Activated naive CD8-positive, alpha-beta T cell treated with anti-CD3 and anti-CD28 coated beads for 36 hours (primary cell): ENCODE measurements at places on chromosomes 12 and 14.
A peak's percentile ranks its signal among the peaks of the same experiment; 100 is the strongest.

- H3K27me3 ChIP-seq, result no peaks in the 10 kb centered on the region
- H3K27ac ChIP-seq, result no peak overlapping the region
- H3K4me3 ChIP-seq, result no peak overlapping the region
Measured at GRCh38 chr12:126431767-126432166, 1366.5 kb downstream of the AACS start.

- no peak overlapping the region for H3K27ac ChIP-seq
- no peaks in the 10 kb centered on the region for H3K27me3 ChIP-seq
- peaks cover 42% of the 10 kb centered on the region for H3K4me1 ChIP-seq
- no peak for DNase-seq
- no peak overlapping the region for H3K4me3 ChIP-seq
Measured at GRCh38 chr12:45743247-45743646, 13.7 kb downstream of the ARID2 start.

DNA sequence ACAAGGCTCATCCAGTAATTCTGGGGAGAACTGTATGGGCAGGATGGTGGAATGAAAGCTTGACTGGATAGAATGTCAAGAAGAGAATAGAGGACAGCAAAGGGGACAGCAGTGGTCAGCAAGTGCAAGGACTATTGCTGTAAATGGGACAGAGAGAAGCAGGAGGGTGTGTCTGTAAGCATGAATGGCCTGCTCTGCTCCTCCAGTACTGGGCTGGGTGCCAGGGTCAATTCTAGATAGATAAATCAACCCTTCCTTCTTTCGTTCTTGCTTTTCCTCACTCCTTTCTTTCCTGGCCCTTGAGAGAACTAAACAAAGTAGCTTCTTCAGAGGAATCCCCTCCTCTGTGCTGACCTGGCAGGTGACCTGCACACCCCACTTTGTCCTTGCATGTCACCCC, 1019.2 kb downstream of the BCL11B start:
- H3K4me3 ChIP-seq, result no peak overlapping the region
- H3K36me3 ChIP-seq, result no peaks in the 10 kb centered on the region
- DNase-seq, result no peak
- H3K27me3 ChIP-seq, result no peaks in the 10 kb centered on the region
- H3K4me1 ChIP-seq, result peaks cover 5% of the 10 kb centered on the region
- no peak overlapping the region for H3K27ac ChIP-seq

DNA sequence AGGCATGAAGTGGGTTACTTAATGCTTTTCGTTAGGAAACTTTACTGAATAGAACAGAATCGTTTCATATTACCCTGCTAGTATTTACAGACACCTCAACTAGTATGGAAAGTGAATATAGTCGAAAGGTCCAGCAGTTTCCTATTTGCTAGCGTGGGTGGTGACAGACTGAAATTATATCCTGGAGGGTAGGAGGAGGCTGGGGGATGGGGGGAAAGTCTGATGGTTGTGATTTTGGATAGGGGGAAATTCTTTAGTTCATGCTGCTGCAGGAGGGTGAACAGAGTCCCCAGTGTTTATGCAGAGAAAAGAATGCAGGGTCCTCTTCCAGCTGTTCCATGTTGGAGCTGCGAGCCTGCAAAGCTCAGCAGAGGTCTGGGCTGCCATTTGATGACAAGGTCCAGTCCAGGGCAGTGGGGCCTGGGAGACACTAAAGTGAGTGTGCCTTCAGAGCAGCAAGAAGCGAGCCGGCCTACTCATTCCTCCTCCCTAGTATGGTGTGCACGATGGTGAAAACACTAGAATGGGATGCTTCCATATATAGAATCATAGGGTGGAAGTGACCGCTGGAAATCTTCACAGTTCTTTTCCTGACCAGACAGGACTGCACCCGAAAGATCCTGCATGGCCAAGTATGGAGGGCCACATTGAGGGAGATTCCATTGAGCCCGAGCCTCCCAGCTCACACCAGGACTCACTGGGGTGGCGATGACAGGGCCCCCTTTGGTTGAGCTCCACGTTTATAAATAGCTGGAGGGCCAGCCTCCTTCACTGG, 2.1 kb downstream of the SAMD4A start:
- no peak overlapping the region for H3K27ac ChIP-seq
- no peak for DNase-seq
- H3K27me3 ChIP-seq, result peaks cover 21% of the 10 kb centered on the region
- peak overlapping the region; percentile 39 for H3K4me3 ChIP-seq

DNA sequence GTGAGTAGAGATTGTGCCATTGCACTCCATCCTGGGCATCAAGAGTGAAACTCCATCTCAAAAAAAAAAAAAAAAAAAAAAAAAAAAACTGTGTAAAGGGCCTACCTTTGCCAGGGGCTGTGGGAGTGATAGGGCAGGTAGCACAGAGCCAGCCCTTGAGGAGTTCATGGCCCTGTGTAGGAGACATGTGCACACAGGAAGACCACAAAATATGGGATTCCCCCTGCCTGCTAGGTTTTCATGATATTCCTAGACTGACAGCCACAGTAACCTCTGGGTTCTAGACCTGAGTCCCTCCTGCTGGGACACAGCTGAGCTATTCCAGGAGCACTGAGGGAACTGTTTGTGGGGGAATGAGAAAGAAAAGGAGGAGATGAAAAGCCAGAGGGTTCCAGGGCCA, 8.3 kb upstream of the SPTSSA start:
- H3K4me3 ChIP-seq, result no peak overlapping the region
- no peak overlapping the region for H3K27ac ChIP-seq
- no peaks in the 10 kb centered on the region for H3K4me1 ChIP-seq
- H3K36me3 ChIP-seq, result no peaks in the 10 kb centered on the region
- no peak for DNase-seq

- no peak overlapping the region for H3K27ac ChIP-seq
- no peaks in the 10 kb centered on the region for H3K27me3 ChIP-seq
- no peak overlapping the region for H3K4me3 ChIP-seq
- DNase-seq, result no peak
Measured at GRCh38 chr14:90536511-90537191, 139.8 kb downstream of the CALM1 start.

- no peak overlapping the region for H3K27ac ChIP-seq
- no peaks in the 10 kb centered on the region for H3K27me3 ChIP-seq
- no peak for DNase-seq
- H3K4me1 ChIP-seq, result no peaks in the 10 kb centered on the region
- H3K36me3 ChIP-seq, result peaks cover 5% of the 10 kb centered on the region
Measured at GRCh38 chr12:132114667-132115066, 29.5 kb downstream of the DDX51 start.

DNA sequence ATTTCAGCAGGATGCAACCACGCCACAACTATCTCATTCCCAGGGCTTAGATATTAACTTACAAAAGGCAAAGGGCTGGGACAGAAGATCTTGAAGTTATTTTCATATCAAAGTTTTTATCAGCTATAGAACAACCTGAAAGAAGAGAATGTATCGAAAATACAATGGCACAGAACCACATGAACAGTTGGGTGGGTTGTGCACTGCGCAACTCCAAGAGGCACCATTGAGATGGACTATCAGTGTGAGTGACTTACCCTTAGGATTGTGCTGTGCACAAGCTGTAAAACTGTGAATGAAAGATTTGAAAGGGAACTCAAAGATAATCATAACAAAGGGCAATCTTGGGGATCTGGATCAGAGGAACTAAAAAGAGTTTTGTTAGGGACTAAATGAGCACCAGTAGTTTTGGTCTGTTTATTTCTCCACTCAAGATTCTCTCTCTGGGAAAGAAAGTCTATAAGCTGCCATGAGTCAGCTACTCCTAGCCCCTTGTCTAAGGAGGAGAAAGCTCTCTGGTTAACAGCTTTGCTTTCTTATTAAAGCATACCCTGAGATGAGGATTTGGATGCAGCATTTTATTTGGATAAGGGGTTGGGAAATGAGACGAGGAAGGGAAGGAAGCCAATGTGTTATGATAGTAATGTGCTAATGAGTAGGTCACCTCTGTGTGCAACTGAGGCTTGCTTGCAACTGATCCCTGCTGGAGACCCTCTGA, 62.2 kb downstream of the TBX5 start:
- H3K4me3 ChIP-seq, result no peak overlapping the region
- no peaks in the 10 kb centered on the region for H3K36me3 ChIP-seq
- H3K27ac ChIP-seq, result no peak overlapping the region
- peaks cover 19% of the 10 kb centered on the region for H3K27me3 ChIP-seq

DNA sequence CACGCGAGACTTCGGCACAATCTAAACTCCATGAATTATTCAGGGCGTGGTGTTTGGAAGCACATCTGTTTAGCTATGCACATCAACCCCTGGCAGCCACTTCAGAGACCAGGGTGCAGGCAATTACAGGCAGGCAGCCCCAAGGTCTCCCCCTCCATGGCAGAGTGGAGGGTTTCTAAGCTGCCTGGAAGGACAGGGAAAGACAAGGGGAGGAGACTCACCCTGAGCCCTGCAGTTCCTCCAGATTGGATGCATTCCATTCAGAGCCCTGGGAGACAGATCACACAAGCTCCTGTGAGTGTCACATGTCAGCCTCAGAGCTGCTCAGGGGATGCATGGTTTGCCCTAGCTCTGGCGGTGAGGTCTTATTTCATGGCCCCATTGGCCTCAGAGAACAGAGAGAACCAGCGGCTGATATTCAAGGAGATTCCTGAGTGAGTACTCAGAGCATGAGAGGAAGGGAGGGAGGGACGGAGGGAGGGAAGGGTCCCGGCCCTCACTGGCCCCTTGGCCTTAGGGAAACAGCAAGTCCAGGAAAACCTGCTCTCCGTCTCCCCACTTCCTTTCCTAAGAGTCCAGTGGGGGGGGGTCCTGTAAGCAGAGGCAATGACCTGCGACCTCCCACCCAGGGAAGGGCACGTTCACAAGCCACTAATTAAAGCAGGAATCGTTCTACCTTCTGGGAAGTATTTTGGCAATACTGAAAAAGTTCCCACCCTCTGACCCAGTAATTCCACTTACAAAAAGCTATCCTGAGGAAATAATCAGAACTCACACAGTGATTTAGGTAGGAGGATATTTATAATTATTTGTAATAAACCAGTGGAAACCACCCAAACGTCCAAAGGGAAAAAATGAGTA, 55.1 kb downstream of the SSH1 start:
- H3K4me1 ChIP-seq, result peaks cover 7% of the 10 kb centered on the region
- peaks cover 16% of the 10 kb centered on the region for H3K36me3 ChIP-seq
- H3K27ac ChIP-seq, result no peak overlapping the region
- H3K4me3 ChIP-seq, result no peak overlapping the region
- DNase-seq, result no peak

DNA sequence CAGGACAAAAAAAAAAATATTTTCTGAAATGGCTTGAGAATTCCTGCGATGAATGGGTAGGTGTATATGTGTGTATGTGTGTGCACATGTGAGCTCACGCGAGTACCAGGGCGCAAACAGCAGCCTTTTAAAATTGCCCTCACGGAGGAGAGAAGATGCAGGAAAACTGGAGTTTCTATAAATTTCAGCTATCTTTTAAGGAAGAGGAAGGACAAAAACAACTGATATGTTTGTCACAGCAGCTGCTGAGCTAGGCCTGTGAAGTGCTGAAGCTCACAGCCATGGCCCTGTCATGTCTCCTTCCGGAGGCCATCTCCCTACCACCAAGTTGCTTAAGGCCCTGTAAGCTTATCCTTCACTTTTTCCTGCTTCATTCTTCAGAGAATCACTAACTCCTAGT, 40.8 kb downstream of the DUSP16 start:
- H3K4me1 ChIP-seq, result peaks cover 19% of the 10 kb centered on the region
- no peak overlapping the region for H3K4me3 ChIP-seq
- DNase-seq, result no peak
- H3K36me3 ChIP-seq, result peaks cover 12% of the 10 kb centered on the region
- no peaks in the 10 kb centered on the region for H3K27me3 ChIP-seq

GRCh38 chr12:45418520-45418919, 202.6 kb downstream of the ANO6 start:
- no peak for DNase-seq
- H3K27ac ChIP-seq, result no peak overlapping the region

DNA sequence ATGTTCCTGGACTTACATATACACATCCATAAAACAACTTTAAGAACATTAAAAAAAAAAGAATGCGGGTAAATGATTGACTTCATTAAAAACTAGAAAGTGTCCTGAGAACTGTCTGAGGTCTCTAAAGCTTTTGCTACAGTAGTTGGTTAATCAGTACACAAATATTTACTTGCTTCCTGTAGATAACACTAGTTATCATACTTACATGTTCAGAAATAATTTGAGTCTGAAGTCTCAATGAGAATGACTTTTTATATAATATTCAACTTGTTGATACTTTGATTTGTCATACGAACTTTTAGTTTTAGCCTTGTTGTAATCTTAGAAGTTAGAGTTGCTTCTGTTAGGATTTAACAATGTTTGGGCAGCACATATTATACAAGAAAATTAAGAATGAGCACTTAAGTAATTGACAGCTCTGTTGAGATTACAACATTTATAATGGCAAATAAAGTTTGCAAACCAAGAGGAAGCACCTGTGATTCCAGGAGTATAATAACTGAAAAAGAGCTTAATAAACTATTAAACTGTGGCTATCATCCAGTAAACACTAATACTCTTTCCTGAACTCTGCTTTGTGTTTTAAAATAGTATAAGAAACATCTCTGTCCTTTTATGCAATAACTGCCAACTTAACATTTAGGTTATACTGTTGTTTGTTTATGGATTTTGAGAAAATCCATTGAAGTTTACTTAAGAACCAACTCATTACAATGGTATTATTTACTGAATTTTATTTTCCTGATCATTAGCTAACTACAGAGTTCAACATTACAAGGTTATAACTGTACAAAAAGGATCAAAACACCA, 131.7 kb downstream of the MIPOL1 start:
- H3K4me1 ChIP-seq, result no peaks in the 10 kb centered on the region
- no peak for DNase-seq
- H3K27ac ChIP-seq, result no peak overlapping the region
- H3K27me3 ChIP-seq, result no peaks in the 10 kb centered on the region

- DNase-seq, result no peak
- H3K4me1 ChIP-seq, result peaks cover 1% of the 10 kb centered on the region
- H3K4me3 ChIP-seq, result no peak overlapping the region
- no peak overlapping the region for H3K27ac ChIP-seq
- H3K27me3 ChIP-seq, result no peaks in the 10 kb centered on the region
Measured at GRCh38 chr12:48125985-48126384, 6.8 kb downstream of the PFKM start.

DNA sequence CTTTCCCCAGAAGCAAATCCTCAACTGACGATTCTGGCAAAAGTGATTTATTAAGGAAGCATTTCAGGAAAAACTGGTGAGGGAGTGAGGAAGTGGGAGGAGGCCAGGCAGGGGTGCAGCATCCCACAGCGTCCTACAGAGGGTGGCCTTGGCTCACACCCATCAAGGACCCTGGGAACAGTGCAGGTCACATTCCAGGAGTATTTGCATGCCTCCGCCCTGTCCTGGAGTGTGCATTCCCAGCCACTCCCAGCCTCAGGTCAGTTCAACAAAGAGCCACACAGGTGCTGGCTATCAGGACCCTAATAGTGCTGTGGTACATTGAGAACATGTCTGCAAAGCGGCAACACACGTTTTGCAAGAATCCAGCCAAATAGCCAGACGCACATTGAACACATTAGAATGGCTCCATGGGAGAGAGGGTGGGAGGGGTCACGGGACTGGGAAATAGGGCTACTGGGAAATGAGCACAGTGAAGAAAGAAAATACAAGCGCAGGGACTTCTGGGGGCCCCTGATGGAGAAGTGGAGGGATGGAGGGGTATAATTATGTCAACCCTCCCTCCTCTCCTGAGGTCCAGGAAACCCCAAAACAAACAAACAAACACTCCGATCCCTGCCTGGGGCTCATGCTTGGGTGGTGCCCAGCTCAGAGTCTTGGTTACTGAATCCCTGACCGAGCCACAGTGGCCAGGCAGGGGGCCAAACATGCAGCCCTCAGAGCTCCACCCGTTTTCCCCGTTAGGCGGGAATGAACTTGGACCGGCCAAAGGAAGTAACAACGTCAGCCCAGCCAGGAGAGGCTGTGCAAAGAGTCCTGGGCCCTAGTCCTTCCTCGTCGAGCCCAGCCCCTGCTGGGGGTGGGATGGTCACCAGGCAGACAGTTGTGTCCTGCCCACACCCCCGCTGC, 36.5 kb downstream of the CMKLR1 start:
- no peak overlapping the region for H3K4me3 ChIP-seq
- peaks cover 17% of the 10 kb centered on the region for H3K27me3 ChIP-seq
- no peaks in the 10 kb centered on the region for H3K36me3 ChIP-seq
